Fibroblast of skin of scalp (primary cell): ENCODE measurements at places on chromosomes 1 and 21.

DNA sequence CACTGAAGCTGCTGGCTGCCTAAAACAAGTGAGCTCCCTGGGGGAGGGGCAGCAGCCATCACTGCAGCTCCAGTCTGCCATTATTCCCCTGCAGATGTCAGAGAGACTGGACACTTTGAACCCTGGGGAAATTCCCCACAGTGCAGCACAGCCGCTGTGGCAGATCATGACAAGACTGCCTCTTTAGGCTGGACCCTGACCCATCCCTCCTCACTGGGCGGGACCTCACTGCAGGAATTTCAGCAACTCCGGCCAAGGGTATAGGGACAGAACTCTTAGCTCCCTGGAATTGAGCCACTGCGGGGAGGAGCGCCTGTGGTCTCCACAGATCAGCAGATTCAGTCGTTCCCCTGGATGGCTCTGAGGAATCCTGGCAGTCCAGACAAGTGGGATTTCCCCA lies 964.6 kb downstream of the BRINP3 start:
- no peak for DNase-seq

DNA sequence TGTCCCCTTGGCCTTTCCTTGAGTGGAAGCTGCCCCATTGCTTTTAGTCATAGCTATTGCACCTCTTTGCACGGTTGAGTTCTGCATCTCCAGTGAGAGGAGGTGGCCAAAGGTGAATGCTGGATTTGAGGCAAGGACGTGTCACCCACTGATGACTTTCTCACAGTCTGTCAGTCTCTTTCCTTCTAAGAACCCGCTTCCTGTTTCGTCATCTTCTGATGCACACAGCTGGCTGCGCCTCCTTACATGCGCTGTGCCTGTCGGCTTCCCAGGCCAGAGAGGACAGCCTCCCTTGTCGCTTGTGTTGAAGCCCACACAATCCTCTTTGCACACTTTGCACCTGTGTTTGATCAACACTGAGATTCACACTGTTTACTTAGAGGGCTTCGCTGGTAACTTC lies 41.8 kb upstream of the PWP2 start:
- DNase-seq: no peak

- peak; percentile 34 for DNase-seq
These were observed 7.4 kb downstream of the DSCAM start for GRCh38 chr21:40839521-40839920.

DNA sequence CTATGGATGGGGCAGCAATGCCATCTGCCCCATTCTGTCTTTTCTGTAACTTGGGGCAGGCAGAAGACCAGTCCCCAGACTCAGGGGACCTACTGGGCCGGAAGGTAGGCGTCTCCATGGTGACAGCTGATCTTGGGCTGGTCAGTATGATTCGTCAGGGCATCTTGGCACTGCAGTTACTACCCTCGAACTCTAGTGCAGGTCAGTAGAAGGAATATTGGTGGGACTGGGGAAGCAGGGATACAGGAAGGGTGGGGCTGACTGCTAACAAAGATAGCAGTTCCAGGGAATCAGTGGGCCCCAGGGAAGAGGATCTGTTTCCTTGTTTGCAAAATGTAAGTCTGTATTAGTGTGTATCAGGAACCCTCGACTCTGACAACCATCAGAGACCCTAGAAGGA lies 26.2 kb downstream of the SZT2 start:
- DNase-seq: no peak

DNA sequence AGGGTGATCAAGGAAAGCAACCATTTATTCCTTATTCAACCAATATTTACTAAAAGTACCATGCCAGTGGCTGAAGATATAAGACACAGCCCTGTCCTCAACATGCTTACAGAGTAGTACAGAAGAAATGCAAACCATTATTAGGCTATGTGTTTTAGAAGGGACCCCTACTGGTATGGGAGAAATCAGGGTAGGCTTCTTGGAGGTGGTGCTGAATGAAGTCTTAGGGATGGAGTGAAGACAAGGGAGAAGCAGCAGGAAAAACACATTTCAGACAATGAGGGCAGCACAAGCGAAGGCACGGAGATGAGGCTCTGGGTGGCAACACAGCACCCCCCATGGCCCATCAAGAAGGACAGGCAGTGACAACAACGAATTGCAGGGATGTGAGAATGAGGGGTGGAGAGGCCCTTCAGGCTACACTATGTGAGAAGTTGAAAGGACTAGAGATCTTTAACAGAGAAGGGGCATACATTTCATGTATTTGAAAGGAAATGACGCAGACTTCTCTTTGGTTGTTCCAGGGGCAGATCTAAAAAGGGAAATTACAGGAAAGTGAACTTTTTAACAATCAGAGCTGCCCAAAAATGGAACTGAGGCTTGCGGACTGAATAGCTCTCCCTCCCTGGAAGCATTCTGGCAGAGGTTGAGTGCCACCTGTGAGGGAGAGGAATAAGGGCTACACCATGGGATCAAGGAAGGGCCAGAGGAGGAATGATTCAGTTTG lies 16.8 kb upstream of the CD58 start:
- no peak for DNase-seq

- DNase-seq: no peak
These were observed 499 bp upstream of the SH3GLB1 start for GRCh38 chr1:86703696-86704457.

GRCh38 chr1:17618558-17619247 lies 79.2 kb downstream of the ARHGEF10L start:
- DNase-seq: no peak

DNA sequence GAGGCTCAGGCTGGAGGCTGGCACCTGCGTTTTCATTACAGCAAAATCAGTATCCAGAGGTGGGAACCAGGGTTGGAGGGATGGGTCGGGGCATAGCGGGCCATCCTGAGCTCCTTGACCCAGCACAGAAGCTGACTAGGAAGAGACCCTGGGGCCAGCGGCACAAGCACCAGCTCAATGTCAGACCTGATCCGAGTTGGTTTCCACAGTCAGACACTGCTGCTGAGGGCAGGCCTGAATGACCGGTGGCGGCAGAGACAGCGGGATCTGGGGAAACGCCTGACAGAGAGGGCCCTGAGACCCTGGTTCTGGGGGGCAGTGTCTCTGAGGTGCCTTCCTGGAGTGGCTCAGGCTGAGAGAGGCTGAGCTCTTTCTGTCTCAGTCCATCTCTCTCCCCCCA lies 162.0 kb upstream of the C1orf174 start:
- DNase-seq: no peak

DNA sequence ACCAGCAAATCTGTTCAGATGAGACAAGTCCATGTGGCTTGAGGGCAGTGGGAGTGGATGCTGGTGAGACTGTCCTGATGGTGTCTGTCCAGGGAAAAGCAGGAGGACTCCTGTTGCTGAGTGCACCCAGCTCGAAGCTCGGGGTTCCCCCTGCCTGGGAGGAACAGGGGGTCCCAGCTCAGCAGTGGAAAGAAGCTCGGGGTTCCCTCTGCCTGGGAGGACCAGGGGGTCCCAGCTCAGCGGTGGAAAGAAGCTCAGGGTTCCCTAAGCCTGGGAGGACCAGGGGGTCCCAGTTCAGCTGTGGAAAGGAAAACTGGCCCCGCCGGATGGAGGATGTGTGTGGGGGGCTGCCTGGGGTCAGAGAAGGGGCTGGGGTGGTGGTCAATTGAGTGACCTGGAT lies 39.1 kb downstream of the CRYAA start:
- DNase-seq: no peak

DNA sequence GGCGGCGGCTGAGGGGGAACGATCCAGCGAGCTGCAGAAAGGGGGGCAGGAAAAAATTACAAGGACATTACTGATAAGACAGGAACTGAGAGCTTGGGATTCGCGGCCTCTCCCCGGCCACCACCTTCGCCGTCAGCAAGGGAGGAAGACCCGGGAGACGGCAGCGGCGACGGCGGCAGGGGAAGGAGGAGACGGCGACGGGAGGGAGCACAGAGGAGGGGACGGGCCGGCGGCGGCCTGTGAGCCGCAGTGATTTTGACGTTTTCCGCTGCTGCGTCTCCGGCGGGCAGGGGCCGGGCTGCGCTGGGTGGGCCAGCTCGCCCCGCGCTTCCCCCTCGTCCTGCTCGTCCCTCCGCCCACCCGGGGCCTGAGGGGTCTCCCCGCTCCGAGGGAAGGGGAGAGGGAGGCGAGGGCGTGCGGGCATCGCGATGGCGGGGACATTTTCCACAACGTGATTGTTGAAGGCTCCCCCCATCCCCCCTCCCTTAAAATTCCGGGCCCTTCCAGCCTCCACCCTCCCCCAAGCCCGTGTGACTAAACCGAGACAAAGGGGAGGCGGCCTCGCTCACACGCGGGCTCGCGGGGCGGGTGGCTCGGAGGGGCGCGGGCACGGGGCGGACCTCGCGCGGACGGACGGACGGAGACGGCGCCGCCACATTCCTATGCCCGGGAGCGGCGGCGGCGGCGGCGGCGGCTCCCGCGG lies 407 bp downstream of the CAMSAP2 start:
- DNase-seq: peak; percentile 90

GRCh38 chr1:201251851-201252430 lies 31.4 kb upstream of the PKP1 start:
- DNase-seq: no peak

- no peak for DNase-seq
These were observed 23.6 kb upstream of the SYT6 start for GRCh38 chr1:114177282-114177681.

- DNase-seq: no peak
These were observed 6.0 kb downstream of the KLHDC8A start for GRCh38 chr1:205350691-205351141.

DNA sequence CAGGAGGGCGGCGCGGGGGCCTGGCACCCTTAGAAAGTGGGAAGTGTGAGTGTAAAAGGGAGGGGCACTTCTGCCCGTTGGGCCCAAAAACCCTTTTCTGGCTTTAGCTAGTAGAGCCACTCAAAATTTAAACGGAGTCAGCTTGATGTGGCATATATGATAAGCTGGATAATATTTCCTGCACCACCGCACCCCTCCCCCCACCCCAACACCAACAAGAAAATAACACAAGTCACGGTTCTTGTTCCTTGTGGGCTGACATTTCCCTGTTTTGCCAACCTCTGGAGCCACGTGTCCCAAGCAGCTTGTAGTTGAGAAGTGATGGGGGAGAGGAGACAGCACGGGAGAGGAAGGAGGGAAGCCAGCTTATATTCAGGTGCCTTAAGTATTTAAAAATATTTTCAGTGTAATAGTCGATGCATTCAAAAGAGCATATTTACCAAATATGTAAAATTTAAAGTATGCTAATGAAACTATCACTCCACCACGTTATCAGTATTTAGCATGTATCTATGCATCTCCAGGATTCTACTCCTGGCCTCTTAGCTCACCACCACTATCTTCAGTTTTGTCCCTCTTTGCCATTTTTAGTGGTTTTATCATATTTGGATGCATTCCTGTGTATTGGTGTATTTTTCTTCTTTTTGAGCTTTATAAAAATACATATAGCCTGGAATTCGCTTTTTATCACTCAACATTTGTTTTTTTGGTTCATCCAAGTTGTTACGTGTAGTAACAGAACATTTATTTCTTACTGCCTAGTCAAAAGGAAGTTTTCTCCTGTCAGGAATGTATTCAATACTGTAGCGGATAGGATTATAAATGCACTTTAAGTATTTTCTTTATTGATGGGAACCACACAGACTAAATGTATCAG lies 773 bp upstream of the DDX59 start:
- DNase-seq: no peak

DNA sequence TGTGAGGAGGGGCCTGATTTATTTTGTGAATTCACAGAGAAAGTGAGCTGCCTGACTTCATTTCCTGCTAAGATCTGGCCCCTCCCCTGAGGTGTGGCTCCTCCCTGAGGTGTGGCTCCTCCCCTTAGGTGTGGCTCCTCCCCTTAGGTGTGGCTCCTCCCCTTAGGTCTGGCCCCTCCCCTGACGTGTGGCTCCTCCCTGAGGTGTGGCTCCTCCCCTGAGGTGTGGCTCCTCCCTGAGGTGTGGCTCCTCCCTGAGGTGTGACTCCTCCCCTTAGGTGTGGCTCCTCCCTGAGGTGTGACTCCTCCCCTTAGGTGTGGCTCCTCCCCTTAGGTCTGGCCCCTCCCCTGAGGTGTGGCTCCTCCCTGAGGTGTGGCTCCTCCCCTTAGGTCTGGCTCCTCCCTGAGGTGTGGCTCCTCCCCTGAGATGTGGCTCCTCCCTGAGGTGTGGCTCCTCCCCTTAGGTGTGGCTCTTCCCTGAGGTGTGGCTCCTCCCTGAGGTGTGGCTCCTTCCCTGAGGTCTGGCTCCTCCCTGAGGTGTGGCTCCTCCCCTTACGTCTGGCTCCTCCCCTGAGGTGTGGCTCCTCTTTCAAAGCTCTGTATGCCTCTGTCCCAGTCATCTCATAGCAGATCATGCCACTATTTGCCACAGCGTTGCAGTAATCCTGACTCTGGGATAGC lies 26.9 kb upstream of the LRRC3 start:
- peak; percentile 4 for DNase-seq

- DNase-seq: no peak
These were observed 93.3 kb downstream of the PDE9A start for GRCh38 chr21:42746593-42747275.

GRCh38 chr21:34732388-34732821 lies 63.6 kb downstream of the CLIC6 start:
- DNase-seq: no peak

DNA sequence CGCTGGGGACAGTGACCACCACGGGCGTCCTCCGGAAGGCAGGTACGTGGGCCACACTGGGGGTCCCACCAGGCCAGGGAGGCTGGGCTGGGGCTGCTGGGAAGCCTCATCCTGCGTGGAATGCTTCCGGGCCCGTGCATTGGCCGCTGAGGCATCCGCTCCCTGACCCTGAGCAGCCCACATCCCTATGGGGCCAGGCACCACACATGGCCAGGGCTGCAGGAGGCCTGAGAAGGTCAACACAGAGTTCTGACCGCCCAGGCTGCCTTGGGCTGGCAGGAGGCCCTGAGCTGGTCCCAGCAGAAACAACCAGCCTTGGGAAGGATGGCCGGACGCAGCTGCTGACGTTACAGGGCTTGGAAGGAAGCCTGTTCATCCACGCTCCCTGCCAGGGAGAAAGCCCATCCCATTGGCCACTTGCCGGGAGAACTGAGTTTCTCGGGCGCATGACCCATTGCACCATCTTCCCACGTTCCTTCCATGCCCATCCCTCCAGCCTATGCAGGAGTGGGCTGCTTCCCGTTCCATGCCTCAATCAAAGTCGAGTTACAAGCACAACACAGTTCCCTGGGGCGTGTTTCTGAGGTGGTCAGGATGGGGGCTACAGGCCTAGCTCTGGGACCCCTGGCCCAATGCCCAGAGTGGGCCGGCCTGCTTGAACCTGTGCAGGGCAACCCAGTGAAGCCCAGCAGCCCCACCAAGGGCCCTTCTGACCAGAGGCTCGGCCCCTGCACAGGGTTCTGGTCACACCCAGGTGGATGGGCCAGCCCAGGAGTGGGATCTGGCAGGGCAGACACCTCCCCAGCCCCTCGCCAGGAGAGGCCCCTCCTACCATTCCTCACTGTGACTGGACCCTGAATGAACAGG lies 31.7 kb downstream of the TRIM11 start:
- peak; percentile 35 for DNase-seq

DNA sequence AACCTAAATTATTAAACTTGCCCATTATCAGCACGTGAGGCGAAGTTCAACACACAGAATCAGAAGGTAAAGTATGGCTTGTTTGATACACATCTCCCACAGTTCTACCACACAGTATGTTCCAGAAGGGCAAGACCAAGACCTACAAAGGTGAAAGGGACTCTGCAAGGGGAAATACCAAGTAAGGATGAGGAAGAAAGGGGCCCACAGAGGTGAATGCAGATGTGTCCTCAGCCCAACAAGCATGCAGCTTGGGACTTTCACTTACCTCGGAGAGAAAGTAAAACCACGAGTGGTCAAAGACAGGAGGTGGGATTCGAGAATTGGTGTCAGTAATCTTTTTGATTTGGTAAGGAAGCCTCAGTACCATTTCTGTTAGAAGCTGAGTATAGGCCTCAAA lies 85.8 kb downstream of the UBR4 start:
- no peak for DNase-seq

- no peak for DNase-seq
These were observed 65.5 kb upstream of the DPYD start for GRCh38 chr1:97986041-97987005.

GRCh38 chr1:26031611-26032220 lies 10.1 kb downstream of the EXTL1 start:
- DNase-seq: peak; percentile 67
